ENCODE measurements at places on chromosomes 16 and 17.

DNA sequence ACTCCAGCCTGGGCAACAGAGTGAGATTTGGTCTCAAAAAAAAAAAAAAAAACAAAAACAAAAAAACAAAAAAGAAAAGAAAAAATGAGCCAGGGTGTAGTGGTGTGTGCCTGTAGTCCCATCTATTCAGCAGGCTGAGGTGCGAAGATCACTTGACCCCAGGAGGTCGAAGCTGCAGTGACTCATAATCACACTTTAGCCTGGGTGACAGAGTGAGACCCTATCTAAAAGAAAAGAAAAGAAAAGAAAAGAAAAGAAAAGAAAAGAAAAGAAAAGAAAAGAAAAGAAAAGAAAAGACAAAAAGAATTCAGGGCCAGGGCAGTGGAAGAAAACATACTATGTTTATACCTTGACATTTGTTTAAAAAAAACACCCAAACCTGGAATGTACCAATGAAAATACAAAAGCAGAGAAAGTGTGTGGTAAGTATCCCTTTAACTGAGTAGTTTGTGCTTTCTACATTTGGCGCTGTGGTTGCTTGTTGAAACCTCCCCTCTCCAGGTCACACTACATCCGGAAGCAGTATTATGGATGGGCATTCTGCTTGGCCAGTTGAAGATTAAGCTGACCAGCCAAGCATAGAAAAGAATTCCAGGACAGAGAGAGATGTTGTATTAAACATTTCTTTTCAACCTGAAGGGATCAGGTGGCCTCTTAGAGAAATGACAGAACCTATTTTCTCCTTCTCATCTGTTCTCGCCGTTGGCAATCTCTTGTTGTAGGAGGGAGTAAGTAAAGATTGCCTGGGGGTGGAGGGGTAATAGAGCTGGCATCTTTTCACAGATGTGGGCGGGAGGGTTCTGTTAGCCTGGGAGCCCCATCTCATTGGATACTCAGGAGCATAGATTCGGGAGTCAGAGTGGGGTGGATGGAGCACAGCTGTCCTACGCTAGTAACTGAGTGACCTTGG lies 12.1 kb upstream of the PRKCB start:
- DNase-seq: no peak

- no peak for DNase-seq
Observed at GRCh38 chr16:29852654-29853053, 10.4 kb downstream of the CDIPT start.

DNA sequence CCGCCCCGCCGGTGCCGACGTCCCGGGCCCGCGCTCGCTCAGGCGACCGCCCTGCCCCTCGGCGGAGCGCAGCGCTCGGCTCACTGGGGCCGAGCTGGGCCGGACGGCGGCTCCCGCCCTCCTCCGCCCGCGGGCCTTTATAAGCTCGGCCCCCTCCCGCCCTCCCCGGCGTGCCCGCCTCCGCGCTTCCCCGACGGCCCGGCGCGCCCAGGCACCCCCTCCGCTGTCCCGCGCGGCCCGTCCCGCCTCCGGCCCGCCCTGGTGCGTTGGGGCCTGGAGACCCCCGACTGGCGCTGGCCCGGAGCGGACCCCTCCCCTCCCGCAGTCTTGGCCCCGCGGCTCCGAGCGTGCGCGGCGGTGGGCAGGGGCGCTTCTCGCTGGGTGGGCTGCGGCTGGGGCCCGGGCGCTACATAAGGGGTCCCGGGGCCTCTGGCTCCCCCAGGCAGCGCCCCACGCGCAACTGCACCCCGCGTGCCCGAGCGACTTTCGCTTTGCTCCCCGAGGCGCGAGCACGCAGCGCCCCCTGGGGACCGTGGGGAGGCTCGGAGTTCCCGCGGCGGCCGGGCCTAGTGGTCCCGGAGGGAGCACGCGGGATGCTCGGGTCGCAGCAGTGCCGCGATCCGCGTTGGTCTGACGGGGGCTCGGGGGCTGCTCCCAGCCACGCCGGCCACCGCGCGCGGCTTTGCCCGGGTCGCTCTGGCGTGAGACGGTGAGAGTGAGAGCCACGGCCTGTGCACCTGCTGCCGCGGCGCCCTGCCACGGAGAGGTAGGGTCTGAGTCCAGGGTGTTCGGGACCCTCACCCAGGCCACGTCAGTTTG lies at the start of gene PIEZO1:
TSS of gene PIEZO1 (minus strand) at position 115 of the 819 bp plus-strand sequence. CDS start 256 bp downstream, outside the sequence.
- no peak for DNase-seq

DNA sequence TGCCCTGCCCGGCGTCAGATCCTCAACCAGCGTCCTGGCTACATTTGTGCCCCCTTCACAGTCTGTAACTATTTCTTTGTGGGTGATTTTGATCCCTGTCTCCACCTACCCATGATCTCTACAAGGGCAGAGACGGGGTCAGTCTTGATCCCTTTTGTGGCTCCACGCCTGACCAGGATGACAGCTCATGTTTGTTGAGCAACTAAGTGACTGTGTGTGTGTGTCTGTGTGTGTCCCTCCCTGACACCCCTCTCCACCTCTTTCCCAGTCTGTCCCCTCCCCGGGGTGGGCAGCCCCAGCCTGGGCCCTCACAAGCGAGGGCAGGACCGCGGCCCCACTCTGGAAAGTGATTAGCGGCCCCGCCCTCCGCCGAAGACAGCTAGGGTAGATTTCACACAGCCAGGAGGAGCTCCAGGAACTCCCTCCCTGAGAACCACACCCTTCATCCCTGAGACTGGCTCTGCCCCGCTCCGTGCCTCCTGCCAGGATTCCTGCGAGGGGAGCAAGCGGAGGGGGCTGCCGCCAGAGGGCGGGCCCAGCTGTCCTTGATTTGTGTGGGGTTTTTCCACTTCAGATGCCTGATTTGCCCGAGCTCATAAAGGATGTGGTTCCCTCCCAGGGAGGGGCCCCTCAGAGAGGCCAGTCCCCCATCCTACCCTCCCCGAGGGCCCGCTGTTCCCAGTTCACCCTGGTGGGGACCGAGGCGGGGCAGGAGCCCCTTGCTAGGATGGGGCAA lies 5.3 kb upstream of the HS3ST6 start:
- DNase-seq: no peak

DNA sequence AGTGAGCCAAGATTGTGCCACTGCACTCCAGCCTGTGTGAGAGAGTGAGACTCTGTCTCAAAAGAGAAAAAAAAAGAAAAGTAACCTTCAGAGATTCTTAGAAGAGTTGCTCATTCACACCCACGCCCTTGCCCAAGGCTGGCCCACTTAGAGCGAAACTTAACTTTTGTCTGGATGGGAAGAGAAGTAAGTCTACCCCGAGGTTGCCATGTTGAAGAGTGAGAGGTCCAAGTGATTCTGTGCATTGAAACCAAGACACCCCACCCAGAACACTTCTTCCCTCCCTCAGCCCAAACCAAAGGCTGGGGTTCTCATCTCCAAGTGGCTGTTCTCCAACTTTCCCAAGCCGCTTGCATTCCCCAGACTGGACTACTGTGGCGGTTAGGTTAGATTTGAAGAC lies 2.4 kb upstream of the CISD3 start:
- DNase-seq: no peak

GRCh38 chr17:36183001-36183971 lies 6.8 kb upstream of the TBC1D3B start:
- peak; percentile 59 for DNase-seq

- no peak for DNase-seq
Observed at GRCh38 chr17:1244606-1245012, 25.6 kb upstream of the BHLHA9 start.

- DNase-seq: no peak
Observed at GRCh38 chr16:31253642-31254045, 6.1 kb upstream of the ITGAM start.

DNA sequence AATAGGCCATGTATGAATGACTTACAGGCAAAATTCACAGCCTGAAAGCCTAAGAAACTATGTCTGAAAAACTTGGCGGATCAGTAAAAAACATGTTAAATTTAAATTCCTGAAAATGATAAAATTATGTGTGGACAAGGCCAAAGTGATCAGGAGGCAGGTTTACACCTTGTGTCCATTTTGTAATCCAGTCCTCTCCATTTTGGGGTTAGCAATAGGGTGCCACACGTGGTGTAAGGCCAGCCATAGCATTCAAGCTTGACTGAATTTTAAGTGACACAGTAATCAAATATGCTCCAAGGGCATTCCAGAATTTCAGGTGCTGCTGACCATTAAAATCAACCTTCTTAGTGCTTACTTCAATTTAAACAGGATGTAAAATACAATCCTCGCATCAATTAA lies 2.7 kb downstream of the RNF43 start:
- DNase-seq: no peak

GRCh38 chr17:19329839-19330238 lies 32.7 kb downstream of the B9D1 start:
- no peak for DNase-seq

DNA sequence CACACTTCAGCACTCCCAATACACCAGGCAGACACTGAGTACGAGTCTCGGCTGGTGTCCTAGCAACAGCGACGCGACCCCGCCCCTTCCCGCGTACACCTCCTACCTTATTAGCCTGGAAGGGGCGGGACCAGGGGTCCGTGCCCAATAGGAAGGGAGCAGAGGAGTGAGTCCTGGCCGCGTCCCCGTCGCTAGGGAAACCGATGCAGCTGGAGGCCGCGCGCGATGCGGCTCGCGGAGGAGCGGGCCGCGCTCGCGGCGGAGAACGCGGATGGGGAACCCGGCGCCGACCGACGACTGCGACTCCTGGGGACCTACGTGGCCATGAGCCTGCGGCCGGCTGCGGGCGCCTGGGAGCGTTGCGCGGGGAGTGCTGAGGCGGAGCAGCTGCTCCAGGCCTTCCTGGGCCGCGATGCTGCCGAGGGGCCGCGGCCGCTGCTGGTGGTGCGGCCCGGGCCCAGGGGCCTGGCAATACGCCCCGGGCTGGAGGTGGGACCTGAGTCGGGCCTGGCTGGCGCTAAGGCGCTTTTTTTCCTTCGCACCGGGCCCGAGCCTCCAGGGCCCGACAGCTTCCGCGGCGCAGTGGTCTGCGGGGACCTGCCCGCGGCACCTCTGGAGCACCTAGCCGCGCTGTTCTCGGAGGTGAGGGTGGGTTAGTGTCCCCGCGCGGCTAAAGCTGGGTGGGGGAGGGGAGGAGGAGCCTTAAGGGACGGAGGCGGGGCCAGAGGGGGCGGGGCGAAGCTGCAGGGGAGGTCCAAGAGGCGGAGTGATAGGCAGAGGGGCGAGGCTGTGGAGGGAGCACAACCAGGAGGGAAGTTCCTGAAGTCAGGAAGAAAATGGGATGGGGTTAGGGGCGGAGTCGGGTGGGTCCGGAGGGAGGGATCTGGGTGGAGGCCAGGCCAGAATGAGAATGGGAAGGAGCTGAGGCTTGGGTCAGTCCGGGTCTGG lies at the start of gene DNAH9:
TSS of gene DNAH9 (plus strand) at position 197 of the 948 bp plus-strand sequence. CDS start at position 226, 29 bp downstream.
- DNase-seq: no peak

DNA sequence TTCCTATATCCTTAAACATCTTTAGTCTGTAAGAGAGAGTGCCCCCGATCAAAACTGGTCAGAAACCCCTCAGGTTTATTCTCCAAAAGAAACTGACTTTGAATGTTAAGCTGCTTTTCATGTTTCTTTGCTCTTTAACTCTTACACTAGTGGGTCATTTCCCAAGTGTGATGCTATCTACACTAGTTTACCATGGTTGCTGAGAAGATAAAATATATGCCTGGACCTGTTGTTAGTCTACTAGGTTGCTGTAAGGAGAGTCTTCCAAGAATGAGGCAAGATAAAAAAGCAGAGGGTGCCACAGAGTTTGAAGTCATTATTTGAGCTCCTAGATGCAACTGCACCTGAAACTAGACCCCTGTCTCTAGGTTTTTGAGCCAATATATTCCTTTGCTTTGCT lies 12.2 kb upstream of the ZKSCAN2 start:
- no peak for DNase-seq

GRCh38 chr17:17934214-17934613 lies 38.0 kb downstream of the TOM1L2 start:
- DNase-seq: no peak

DNA sequence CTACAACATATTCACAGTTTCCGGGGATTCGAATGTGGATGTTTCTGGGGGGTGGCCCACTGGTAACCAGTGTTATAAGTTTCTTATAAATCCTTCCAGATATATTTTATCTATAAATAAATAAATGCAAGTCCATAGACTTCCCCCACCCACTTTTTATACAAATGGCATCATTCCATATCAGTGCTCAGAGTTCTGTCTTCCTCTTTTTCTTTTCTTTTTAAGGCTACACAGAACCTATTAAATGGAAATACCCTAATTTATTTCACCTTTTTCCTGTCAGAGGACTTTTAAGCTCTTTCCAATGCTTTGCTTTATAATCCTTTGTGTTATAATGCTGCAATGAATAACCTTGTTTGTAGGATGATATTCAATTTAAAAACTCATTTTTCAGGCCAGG lies 3.8 kb downstream of the LGALS9 start:
- DNase-seq: no peak

- no peak for DNase-seq
Observed at GRCh38 chr17:82846061-82846691, 6.4 kb upstream of the ZNF750 start.

DNA sequence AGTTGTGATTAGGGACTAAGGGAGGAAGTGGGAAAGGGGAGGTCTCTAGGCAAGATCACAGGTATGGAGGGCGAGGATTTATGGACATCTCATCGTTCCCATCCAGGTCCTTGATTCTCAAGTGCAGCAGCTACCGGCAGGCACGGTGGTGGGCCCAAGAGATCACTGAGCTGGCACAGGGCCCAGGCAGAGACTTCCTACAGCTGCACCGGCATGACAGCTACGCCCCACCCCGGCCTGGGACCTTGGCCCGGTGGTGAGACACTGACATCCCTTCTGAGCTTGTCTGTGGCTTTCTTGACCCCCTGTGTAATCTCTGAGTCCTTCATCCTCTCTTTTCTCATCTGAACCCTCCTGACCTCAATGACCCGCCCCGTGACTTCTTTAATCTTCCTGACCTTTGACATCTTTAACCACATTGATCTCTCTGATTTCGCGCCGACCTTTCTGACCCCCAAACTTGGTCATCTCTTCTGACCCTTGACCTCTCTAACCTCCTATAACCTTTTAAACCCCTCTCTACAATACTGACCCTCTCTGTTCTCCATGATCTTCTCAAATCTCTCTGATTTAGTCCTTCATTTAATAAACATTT lies 3.8 kb downstream of the PLD2 start:
- DNase-seq: no peak

- DNase-seq: no peak
Observed at GRCh38 chr17:29749045-29749825, 126.5 kb upstream of the CORO6 start.
